ENCODE measurements at places on chromosomes 3 and 15. TPM values are rescaled to one million over a fixed set of nuclear protein-coding genes. Genes with fewer than 3 reads are reported as not detected.

GRCh38 chr3:30551266-30551665, 55.1 kb upstream of the TGFBR2 start:
- DNase-seq, result no peak

GRCh38 chr15:88497109-88497765, 29.7 kb downstream of the MRPS11 start:
- no peak for DNase-seq

DNA sequence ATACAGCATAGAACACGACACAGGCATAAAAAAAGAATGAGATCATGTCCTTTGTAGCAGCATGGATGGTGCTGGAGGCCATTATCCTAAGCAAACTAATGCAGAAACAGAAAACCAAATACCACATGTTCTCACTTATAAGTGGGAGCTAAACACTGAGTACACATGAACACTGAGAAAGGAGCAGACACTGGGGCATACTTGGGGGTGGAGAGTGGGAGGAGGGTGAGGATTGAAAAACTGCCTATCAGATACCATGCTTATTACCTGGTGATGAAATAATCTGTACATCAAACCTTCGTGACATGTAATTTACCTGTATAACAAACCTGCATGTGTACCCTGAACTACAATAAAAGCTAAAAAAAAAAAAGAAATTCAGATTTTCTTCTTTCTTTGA, 100.4 kb downstream of the PPM1L start:
- DNase-seq, result no peak

- DNase-seq, result peak; percentile 78
Observed at GRCh38 chr15:90482124-90483011, 47.4 kb upstream of the CRTC3 start.

DNA sequence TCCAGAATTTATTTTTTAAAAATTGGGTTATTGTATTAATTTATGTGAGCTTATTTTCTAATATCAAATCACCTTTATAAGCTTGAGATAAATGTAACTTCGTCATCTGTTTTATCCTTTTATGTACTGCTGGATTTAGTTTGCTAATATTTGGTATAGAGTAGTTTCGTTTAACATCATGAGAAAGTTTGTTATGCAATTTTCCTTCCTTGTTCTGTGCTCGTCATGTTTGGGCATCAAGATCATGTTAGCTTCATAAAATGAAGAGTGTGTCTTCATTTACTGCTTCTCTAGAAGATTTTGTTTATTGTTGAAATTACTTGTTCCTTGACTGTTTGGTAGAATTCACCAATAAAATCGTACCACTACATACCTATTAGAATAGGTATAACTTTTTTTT, 262.1 kb upstream of the SATB1 start:
- no peak for DNase-seq

GRCh38 chr15:57223345-57223744, 153.0 kb upstream of the CGNL1 start:
- DNase-seq, result no peak

GRCh38 chr3:71684757-71685386, 40.3 kb downstream of the EIF4E3 start:
- peak; percentile 38 for DNase-seq

- no peak for DNase-seq
Observed at GRCh38 chr3:127237835-127238234, 44.9 kb downstream of the PRR23E start.

DNA sequence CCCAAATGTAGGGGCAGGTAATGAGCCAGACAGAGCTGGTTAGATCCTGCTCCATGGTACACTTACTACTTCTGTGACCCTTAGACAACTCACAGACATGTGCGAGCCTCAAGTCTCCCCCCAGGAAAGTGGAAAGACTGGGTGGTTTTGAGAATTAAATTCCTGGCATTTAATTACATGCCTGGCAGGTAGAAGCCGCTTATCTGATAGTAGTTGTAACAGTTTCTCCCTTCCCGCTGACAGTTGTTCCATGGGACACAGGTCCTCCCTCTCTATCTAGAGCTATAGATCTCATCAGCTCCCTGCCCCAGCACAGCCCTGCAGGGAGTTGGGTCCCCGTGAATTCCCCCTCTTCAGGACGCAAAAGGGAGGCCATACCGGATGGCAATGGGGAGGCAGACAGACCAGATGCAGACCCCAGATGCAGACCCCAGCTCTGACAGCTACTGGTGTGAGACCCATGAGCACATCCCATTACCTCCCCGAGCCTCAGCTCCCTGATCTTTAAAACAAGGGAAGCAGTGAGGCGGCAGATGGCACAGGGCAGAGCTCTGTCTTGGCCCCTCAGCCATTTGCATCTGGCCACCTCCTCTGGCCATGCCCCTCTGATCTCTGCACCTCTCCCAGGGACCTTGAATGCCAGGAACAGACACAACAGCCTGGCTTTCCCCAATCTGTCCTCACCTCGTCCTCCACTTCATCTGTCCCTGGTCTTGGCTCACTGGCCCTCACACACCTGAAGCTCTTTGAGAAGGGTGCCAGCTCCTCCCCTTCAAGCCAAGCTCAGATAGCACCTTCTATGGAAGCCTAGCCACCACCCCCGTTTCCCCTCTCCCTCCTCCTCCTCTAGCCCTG, 34.1 kb upstream of the NR2C2 start:
- DNase-seq, result no peak

DNA sequence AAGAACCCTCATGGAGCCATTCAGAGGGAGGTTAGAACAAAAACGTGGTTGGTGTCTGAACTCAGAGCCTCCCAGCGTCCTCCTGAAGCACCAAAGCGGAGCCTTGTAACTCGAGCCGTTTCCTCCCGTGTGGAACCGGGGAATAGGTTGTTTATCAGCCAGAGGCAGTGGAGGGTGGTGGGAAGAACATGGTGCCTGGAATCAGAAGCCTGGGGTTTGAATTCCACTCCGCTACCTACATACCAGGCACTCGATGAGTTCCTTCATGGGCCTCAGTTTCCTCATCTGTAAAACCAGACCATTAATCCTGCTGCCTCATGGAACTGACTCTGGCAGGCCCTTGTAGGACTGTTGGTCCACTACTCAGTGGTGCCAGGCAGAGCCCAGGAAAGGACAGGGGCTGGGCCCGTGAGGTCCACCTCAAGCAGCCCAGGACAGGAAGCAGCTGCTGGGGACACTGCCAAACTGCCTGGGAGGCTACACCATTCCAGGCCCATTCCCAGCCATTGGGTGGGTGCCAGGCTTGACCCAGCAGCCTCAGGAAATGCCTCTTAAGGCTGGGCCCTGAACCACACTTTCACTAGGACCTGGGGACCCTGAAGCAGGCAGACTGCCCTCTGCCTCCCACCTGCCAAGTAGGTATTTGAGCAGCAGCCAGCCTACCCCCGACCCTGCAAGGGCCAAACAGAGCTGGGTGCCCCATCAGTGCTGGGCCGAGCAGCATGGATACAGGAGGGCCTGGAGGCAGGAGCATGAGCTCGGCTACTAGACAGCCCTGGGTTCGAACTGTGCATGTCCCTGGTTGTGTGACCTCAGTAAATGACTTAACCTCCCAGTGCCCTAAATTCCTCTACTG, 33.4 kb downstream of the PRKCD start:
- DNase-seq, result peak; percentile 39

DNA sequence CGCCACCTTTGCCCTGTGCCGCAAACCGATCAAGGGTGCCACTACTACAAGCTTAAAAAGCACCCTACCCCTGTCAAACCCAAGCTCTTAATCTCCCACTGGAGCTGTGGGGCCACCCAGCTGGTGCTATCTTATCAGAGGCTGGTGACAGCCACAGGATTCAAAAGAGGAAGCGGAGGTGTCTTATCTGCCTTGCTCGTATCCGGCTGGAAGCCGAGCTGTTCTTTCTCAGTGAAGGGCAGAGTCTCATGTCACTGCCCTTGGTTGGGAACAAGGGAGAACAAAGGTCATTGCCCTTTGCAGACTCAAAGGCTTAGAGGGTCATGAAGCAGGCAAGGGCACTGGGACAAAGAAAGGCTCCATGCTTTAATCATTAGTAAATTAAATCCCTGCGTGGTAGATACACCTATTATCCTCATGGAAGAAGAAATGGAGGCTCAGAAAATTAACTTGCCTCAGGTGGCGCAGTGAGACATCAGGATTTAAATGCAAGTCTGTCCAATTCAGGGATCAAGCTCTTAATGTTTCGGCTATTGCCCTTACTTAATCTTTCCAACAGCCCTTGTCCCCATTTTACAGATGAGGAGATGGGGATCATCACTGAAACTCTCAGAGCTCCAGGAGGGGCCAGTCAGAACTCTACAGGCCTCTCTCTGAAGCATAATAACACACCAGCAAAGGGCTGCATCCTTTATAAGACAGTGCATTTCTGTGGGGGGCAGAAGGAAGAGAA, 360.0 kb upstream of the PROK2 start:
- DNase-seq, result no peak

DNA sequence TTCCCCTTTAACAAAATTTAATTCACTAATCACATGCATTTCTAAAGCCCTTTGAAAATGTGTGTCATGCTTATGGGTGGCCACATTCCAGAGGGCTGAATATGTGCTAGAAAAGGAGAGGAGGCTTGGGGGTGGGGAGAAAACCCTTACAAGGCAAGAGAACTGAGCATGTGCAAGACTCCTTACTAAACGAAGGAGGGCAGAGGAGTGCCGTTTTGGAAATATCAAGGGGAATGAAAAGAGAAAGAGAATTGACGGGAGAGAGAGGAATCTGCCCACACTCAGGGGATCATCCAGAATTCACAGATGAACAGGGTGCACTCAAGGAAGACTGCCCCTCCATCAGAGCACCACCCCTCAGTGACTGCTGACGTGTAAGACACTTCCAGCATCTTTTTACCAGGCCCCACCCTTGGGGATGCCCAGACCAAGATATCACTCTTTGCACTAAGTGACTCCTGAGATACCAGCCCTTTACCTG, 37.9 kb upstream of the TSC22D2 start:
- peak; percentile 91 for DNase-seq

- peak; percentile 14 for DNase-seq
Observed at GRCh38 chr3:33130144-33130543, 16.3 kb downstream of the CRTAP start.

DNA sequence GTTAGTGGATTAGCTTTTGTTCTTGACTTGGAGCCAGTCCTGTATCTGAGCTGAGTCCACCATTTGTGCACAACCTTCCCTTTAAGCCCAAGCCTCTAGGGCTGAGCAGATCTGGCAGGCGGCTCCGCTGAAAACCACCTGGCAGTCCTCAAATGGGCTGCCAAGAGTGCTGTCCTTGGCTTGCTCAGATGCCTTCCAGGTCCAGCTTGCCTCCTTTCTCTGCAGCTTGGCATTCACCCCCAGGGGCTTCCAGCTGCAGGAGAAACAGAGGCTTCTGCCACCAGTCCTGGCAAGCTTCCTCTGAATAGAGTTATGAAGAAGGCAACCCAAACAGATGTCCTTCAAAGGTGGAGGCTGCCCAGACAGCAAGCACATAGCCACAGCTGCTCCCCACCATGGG, 96.7 kb downstream of the LRTM1 start:
- no peak for DNase-seq

DNA sequence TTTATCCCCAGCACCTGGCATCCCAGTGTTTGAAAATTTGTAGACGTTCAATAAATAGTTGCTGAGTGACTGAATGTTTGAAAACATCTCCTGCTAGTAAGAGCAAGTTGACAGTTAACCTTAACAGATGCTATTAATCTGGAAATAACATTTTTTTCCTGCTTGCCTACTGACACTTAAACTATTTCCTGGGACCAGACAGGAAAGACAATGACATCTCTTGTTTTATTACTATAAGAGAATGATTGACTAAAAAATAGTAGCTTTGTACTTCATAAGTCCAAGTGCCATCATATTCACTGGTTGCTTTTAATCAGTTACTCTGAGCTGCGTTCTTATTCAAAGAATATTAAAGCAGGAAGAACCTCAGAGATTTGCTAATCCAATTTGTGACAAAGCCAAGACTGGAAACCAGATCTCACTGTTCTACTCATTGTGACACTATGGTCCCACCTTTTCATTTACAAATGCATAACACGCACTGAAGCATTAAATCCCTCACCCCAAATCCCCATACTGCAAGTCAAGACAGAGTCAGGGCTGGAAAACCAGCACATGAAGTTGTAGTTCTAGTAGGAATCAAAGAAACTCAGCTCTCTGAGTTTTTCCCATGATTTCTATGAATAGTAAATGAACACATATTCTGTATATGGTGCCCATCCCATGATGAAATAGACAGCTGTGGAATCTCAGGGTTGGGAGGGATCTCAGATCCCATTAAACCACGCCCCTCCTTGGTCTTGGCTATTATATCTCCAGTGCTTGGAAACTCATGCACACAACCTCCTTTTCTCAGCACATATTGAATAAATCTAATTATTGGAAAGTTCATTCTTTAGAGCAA, 212.7 kb upstream of the P2RY1 start:
- DNase-seq, result no peak

DNA sequence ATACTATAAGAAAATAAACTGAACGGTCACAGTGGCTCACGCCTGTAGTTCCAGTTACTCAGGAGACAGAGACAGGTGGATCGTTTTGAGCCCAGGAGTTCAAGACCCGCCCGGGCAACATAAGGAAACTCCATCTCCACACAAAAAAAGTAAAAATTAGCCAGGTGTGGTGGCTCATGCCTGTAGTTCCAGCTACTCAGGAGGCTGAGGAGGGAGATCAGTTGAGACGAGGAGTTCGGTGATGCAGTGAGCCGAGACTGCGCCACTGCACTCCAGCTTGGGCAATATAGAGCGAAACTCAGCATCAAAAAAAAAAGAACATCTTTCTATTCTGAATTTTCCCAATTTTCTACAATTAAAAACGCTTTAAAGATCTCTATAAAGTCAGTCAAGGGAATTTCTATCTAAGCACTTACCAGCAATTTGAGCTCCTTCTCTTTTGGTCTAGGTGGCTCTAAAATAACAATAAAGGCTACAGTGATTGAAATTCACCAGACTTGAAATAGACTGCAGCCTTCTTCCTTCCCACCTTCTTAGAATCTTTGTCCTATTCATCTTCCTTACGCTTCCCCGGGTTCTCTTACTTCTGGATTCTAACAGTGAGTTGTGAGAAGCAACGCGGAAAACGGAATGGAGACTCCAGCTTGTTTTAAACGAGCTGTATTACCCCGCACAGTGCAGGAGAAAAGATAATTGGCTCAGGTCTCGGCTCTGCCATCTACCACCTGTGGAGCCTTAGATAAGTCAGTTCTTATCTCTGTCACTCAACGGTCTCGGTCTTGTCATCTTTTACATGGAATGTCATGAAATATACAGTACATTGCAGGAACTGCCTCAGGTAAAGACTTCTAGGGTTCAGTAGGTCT, 812 bp upstream of the SEC62 start:
- no peak for DNase-seq

- no peak for DNase-seq
Observed at GRCh38 chr15:51652084-51652668, 29.1 kb upstream of the SCG3 start.

- peak; percentile 14 for DNase-seq
Observed at GRCh38 chr15:25345943-25346342, 92.9 kb downstream of the UBE3A start.

Gene PCOLCE2
- total RNA-seq, result not detected

Gene FRMD4B
- total RNA-seq, result 77.7 TPM

Gene FRMD5
- 18.2 TPM for total RNA-seq

Gene PTH1R
- 0.46 TPM for total RNA-seq

Gene LPP
- total RNA-seq, result 153 TPM

Gene SNTN
- total RNA-seq, result not detected

Gene FAM81A
- 1.2 TPM for total RNA-seq

Gene IMPG2
- 0.76 TPM for total RNA-seq

Gene SLC27A2
- total RNA-seq, result not detected

Gene CHRD
- 0.53 TPM for total RNA-seq

Gene GABRB3
- not detected for total RNA-seq

Gene WDR49
- not detected for total RNA-seq

Gene KCNAB1
- total RNA-seq, result 11.7 TPM
